Chondrocyte (in vitro differentiated cells): ENCODE measurements at places on chromosomes 6 and 20.

- no peak for DNase-seq
These were observed 39.6 kb downstream of the SLC23A2 start for GRCh38 chr20:4961746-4962145.

DNA sequence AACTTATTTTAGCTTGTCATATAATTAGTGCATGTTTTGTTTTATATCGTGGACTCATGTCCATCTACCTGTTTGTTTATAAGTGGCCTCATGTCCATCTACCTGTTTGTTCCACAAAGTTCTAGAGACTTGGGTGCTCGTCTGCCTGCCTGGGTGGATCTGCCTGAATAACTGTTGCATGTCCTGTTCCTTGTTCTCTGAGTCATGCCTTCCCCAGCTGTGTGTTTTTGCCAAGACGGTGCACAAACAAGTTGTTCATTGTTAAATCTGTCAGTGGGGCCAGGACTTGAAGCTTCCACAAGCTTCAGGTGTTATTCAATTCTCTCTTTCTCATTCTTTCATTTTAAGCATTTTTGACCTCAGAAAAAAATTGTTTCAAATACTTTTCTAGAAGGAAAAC lies 358.0 kb upstream of the CITED2 start:
- DNase-seq = no peak

DNA sequence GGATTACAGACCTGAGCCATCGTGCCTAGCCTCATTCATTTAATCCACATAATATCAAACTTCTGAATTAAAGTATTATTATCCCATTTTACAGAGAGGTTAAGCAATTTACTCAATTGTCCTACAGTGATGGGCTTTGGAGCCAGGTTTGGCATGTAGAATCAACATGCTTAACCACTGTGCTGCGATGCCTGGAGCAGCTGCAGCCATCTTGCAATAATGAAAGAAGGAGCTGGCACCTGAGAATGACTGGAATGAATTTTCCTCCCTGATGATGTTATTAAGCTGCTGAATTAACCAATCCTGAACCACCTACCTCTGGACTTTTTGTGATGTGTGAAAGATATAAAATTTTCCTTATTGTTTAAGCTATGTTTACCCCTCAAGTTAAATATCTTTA lies 13.1 kb upstream of the CCND3 start:
- no peak for DNase-seq

DNA sequence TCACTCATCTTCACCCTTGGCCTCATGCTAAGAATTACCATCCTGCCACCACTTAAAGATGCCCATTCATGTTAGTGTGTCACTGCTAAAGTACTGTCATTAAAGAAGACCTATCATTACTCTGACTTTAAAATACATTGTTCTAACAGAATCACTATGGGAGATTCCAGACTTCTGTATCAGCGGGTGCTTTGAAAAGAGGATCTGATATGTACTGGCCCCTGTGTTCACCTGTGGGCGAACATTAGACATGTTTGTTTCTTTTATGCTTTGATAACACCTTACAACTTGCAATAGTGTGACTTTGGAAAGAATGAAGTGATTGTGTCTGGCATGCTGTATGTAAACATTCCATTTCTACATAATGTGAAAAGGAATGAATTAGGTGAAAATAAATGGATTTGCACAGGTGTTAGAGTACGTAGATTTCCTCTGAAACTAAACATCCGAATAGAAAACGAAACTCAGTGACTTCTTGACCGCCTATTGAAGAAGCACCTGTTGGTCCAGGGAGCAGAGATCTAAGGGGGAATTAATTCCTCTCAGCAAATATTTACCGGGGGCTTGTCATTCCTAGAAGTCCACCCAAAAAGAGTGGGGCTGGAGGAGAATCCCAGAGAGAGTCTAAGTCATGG lies 132.3 kb downstream of the CARMIL1 start:
- DNase-seq = no peak

GRCh38 chr6:122726649-122727048 lies 52.9 kb upstream of the FABP7 start:
- DNase-seq = no peak

DNA sequence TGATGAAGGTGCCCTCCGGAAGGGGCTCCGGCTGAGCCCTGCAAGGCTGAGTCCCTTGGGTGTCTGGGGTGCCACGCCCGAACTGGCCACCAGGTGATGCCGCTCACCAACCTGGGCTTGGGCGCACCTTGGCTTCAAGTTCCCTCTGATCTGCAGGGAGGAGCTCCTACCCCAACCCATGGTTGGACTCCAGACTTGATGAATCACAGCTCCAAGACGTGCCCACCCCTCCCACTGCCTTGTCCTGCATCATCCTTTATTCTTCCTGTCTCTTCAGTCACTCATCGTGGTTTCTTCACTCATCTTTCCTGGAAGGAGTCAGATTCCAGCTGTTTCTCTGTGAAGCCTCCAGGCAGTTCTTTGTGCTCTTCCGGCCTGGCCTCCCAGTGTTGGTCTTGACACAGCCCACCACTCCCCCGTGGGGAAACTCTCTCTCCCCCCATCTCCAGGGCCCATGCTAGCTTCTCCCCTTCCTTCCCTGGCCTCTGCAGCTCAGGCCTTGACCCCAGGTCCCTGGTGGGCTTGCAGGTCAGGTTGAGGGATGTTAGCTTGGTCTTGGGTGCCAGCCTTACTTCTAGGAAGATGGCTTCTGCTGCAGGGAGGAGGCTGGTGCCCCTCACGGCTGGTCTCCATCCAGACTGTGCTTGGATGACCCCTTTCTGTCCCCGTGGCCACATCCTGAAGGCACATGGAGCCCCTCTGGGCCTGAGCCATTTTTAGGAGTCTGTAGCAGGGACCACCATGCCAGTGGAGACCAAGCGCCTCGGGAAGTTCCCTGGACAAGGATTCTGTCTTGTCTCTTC lies 2.6 kb upstream of the ZBP1 start:
- DNase-seq = no peak

DNA sequence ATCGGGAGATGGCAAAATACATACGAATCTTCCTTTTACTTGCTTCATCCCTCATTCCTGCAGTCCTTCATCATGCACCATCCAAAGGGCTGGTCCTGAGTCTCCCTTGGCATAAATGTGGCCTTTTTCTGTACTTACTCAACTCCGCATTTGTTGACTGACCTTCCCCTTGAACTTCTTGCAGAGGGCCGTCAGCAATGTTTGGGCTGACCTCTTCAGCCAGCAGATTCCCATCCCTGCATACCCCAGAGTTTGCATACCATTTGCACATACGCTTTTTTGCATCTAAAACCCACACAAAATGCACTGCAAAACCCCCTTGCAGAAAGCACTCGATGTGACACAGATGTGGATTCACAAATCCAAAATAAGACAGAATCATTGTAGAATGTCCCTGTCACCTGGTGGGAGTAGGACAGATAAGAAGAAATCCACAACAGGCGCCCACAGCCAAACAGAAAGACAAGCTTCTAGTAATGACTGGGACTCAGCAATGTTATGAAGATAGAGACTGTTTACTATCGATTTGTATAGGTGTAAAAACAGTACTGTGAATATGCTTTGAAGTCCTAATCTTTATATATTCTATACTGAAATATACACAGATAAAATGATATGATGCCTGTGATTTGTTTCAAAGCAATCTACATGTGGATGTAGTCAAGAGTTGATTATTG lies 45.8 kb downstream of the TBC1D7 start:
- DNase-seq = no peak

DNA sequence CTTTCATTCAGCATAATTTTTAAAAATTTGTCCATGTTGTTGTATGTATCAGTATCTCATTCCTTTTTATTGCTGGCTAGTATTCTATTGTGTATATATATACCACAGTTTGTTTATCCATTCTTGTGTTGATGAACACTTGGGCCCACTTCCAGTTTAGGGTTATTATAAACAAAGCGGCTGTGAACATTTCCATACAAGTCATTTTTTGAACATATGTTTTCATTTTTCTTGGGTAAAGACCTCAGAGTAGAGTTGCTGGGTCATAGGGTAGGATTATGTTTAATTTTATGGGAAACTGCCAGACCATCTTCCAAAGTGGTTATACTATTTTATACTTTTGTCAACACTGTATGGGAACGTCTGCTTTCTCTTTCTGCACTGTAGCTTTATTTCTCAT lies 55.3 kb downstream of the RBM24 start:
- no peak for DNase-seq

DNA sequence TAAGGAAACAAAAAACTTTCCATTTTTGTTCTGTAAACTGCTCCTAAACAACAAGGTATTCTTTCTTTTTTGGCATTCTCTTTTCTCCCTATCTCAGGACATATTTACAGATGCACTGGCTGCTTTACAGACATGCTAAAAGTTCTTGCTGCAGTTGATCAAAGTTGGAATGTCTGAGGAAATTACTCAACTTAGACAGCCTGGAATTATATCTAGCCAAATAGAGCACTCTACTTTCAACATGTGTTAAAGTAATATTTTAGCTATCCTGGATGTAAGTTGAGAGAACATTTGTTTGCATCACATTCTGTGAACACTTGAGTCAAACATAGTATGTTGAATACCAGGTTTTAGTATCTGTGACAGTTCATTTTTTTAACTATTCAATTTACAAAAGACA lies 24.8 kb downstream of the TASP1 start:
- DNase-seq = no peak

DNA sequence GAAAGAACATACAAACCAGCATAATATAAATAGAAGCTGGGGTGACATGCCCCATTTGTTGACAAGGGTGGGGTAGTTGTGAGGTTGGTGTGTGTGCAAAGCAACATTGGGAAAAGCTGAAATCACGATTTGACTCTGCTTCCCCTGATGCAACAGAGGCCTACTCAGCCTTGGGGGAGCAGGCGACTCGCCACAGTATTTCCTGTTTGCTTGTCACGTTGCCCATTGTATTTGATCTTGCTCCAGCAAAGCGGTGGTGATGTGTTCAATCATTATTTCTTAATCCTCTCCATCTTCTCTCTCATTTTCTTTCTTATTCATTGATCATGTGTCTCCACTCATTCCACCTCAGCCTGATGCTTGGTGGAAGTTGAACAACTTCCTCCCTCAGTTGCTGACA lies 165.8 kb upstream of the CITED2 start:
- no peak for DNase-seq

DNA sequence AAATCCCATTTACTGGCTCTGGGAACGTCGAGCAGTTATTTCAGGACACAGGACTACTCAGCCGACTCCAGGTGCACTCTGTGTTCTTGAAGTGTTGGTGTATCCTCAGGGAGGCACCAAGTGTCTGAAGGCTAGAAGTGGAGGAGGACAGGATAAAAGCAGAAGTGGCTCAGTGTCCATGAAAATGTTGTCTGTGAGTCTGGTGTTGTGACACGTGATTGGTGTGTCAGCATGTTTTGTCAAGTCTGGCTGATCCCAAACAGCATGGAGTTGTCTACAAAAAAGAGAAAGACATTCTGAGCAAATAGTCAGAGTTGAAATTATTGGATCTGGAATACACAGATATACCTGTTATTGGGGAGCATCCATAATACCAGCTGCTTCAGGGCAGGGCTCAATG lies 30.3 kb downstream of the SCGN start:
- DNase-seq = no peak

- DNase-seq = no peak
These were observed 73.0 kb upstream of the BTBD3 start for GRCh38 chr20:11844691-11845090.

DNA sequence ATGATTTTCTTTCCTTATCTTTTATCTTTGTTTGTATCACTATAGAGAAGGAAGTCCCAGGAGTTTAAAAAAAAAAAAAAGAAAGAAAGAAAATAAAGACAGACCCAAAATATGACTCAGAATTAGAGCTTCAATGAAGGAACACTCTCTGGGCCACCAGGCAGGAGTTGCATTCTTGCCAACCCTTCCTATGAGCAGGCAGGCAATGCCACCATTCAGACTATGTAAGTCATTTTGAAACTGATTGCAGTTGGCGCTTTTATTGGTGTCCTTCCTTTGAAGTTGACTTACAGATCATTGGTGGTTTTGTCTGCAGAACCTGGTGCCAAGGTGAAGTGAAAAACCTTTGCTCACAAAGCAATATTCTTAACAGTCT lies 50.3 kb downstream of the MYB start:
- DNase-seq = no peak

- DNase-seq = no peak
These were observed 39.0 kb downstream of the DSE start for GRCh38 chr6:116409756-116410155.

GRCh38 chr20:64222851-64223525 lies 32.6 kb upstream of the PCMTD2 start:
- DNase-seq = no peak

GRCh38 chr6:26187981-26188635 lies 100.9 kb downstream of the HFE start:
- DNase-seq = no peak

DNA sequence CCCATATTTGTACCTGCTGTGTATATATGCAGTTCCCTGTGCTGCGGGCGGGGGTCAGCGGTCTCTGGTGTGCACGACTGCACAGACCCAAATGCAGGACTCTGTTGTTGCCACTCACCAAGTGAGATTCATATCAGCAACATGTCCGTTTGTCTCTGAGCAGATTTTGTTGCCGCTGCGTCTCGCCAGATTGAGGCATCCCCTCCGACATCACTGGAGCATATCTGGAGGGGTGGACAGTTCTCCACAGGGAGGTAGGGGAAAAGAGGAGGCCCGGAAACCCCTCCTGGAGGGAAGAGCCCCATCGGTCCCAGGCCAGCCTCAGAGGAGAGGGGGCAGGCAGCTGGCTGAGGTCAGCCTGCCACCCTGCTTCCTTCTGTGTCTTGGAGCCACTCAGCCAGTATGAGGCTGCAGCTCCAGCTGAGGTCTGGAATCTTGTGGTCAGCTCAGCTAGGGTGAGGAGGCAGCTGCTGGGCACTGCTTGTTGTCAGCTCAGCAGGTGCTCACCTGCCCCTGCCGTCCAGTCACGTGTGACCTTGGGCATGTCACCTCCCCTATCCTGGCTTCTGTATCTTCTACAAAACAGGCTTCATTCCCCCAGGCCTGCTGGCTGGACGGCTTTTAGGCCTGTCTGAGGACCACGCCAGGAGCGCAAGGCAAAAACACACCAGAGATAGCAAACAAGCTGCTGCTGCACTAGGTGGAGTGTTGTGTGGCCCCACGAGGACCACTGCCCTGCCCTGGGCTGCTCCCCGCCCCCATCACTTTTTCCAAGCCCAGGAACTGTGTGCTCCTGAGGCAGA lies 47.1 kb downstream of the HNF4A start:
- DNase-seq = no peak
